ENCODE measurements at places on chromosomes 1 and 21.

- peak; percentile 50 for DNase-seq
These were observed 82.3 kb downstream of the HMCN1 start for GRCh38 chr1:185816460-185816859.

DNA sequence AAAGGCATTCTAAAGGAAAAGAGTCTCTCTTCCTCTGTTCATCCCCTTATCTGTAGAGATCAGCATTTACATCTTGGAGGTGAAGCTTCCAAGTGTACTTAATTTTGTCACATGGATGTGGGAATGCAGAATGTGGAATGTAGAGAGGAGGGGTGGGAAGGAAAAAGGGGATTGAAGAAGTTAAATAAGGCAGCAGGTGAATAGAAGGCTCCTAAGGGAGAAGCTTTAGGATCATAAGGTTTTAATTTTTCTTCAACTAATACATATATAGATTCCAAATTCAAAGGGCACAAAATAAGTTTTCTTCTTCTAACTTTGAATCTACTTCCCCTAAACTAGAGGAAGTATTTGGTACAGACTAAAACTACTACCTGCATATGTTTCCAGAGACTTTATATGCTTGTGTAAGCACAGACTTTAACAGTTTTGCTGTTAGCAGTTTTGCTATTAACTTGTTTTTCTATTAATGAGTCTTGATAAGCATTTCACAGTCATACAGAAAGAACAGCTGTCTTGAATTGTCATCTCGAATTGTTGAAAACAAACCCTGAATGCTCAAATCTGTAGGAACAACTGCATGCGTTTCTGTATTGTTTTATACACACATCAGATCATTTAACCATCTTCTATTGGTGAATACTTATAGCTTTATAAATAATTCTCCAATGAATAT is 12.7 kb downstream of the TENT5C start:
- no peak for DNase-seq

- no peak for DNase-seq
These were observed 6.4 kb upstream of the GSTM4 start for GRCh38 chr1:109649491-109649914.

GRCh38 chr1:15454256-15454655 is 2.3 kb upstream of the CELA2A start:
- DNase-seq: peak; percentile 38

- no peak for DNase-seq
These were observed 22.2 kb downstream of the MKNK1 start for GRCh38 chr1:46581681-46582455.

GRCh38 chr1:206909161-206909882 is 12.1 kb downstream of the IL24 start:
- no peak for DNase-seq

DNA sequence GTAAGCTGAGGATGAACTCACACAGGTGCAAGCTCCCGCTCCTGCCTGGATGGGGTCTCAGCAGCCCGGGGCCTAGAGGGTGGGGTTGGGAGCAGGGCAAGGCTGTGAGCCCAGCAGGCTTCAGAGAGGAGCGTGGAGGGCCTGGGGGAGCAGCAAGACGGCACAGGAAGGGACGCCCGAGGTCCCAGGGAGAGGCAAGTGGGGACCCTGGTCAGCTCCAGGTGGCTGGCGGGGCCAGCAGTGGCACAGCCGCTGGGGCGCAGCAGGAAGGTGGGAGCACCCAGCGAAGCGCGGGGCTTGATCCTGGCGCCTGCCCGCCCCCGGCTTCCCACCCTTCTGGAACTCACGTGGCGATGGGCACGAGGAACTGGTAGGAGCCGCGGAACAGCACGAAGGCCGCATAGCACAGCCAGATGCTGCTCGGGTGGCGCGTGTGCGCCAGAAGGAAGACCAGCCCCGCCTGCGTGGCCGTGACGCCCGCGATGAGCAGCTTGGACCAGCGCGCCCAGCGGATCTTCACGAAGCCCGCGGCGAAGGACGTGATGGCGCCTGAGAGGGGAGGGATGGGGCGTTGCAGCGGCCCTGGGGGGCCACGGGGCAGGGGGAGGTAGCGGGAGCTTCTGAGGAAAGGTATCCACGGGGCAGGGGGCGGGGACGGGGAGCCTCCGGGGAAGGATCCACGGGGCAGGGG is 11.7 kb downstream of the SLC19A1 start:
- DNase-seq: no peak

DNA sequence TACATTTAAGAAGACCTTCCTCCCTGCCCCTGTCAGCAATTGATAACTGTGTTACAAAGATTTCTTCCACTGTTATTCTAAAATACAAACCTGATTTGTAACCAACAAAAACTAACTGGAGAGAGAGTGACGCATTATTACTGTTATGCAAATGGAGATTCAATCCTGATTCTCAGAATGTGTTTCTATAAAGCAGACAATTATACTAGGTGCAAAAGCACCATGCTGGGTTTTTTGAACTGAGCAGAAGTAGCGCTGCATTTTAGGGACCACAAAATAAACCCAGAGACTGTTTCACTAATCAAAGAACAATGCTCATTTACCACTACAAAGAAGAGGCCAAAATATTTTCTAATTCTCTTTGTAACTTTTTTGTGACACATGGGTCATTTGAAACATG is 13.6 kb upstream of the GBP6 start:
- DNase-seq: no peak

DNA sequence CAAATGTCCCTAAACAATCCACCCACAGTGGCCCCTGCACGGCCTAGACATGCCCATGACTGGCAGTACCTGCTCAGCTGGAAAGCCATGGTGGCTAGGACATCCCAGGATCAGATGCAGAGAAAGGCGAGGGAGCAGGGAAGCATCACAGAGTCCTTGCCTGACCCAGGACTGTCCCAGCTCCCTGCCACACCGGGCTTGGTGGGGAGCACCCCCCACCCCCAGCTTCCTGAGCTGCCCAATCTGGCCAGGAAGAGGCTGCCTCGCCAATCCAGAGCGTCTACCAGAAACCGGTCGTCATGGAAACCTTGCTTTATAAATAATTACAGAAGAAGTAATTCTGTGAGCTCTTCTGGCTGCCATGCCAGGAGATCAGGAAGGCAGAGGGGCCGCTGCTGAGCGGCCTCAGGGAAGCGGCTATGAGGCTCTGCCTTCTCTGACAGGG is 34.8 kb downstream of the ACOT7 start:
- DNase-seq: no peak

- DNase-seq: no peak
These were observed 12.1 kb upstream of the PDC start for GRCh38 chr1:186473047-186473446.

DNA sequence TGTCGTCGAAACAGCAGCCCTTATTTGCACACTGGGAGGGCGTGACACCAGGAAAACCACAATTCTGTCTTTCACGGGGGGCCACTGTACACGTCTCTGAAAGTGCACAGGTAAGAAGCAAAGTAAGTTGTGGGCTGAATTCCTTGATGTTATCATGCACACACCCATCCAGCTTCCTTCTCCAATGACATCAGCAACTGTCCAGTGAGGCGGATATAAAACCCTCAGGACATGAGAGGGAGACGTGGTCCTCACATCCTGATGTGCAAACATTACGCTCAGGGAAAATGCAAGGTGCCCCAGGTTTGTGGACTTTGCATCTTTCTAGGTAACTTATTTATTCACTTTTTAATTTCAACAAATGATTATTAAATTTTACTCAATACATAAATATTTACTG is 3.0 kb downstream of the TFF1 start:
- DNase-seq: no peak
